ENCODE measurements at places on chromosomes 11 and 22.

DNA sequence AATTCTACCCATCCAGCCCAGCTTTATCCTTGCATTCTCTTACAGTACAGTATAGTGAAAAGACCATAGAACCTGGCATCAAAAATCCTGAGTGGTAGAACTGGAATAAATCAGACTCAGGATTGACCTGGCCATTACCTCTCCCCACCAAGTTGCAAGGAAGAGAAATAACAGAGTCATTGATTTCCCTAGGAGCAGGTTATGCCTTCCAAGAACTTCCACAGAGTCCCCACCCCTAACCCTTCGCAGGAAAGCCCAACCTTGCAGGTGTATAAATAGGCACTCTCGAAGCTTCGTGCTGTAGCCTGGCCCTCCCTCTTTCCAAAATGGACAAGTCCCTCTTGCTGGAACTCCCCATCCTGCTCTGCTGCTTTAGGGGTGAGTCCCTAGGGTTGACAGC, at the start of gene PATE1:
PATE1 (plus strand) TSS at position 301 of the 400 bp plus-strand sequence; CDS start at position 327, 26 bp downstream.
- DNase-seq, result no peak

DNA sequence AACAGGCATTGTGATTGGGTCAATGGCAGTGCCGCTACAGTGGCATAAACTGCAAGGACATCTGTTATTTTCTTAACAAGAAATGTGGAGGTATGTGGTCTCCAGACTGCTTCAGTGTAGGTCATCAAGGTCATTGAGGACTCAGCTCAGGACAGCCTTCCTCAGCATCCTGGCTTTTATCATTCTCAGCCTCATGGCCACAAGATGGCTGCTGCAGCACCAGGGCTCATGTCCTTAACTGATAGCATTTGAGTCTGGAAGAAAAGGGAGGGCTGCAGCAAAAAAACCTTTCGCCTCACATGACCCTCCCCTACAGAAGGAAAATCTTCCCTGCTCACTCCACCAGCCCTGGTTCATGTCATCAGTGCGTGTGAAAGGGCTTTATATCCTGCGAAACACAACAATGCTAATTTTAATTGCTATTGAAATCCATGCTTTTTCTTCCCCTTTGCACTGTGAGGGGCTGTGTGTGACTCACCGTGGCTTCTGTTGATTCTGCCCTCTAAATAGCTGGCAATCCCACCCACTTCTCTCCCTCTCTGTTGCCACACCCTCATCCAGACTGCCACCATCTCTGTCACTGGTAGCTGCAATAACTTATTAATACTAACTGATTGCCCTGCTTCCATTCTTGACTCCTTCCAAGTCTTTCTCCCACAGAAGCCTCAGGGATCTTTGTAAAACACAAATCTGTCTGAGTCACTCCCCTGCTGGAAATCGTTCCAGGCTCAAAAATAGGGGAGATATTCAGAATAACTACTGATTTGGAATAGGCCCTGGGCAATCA, 43.8 kb downstream of the CHRDL2 start:
- DNase-seq, result no peak

DNA sequence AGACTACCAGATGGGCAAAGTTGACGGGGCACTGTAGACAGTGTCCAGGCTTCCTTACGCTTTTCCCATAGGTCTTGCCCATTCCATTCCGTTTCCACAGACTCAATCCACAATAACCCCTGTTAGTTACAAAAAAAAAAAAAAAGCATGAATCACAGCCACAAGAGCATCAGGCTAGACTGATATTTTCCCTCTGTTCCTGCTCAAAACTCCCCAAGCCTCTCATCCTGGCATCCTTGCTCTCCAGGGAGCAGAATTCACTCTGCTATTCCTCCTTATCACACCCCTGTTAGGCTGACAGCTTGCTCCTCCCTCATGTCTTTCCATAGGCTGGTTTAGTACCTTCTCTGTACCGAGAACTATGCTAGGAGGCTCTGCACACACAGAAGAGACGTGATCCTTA, 42.2 kb downstream of the TMEM123 start:
- DNase-seq, result no peak

GRCh38 chr11:11618973-11619435, 2.8 kb downstream of the GALNT18 start:
- no peak for DNase-seq

DNA sequence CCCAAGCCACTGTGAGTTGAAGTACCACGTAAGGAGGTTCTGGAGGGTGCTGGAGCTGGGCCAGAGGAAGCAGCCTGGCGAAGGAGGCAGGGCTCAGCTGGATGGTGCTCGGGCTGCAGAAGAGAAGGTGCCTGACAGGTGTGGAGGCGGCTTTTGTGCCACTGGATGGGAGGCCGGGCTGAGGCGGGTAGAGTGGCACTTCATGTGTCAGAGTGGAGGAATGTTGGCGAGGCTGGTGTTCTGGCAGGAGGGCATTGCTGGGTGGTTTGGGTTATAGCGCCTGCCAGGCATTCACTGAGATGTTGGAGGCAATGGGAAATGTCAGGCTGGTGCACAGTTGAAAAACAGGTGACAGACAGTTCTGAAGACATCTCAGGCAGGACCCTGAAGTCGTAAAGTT, 24.2 kb downstream of the UBE2L3 start:
- DNase-seq, result no peak

GRCh38 chr11:6443269-6444003, 2.6 kb upstream of the HPX start:
- peak; percentile 43 for DNase-seq

DNA sequence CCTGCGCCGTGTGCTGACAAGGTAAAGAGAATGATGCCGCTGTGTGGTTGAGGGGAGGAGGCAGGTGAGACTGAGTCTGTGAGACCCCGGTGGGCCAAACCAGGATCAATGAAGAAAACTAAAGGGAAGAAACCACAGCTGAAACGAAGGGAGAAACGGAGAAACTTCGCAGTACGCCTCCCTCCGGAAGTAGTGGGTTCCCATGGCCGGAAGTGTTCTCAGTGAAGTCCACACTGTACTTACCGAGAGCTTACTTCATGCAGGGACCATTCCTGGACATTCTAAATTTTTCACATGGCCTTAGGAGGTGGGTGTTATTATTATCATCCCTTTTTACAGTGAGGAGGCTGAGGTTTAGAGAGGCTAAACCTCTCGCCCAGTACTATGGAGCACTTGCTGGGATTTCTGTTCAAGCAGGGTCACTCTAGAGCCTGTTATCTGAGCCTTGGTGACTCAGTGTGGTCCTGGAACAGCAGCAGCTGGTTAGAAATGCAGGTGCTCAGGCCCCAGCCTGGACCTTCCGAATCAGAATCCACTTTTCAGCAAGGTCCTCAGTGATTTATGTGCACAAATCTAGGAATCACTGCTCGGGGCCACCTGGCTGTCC, 17.9 kb downstream of the CD5 start:
- no peak for DNase-seq

DNA sequence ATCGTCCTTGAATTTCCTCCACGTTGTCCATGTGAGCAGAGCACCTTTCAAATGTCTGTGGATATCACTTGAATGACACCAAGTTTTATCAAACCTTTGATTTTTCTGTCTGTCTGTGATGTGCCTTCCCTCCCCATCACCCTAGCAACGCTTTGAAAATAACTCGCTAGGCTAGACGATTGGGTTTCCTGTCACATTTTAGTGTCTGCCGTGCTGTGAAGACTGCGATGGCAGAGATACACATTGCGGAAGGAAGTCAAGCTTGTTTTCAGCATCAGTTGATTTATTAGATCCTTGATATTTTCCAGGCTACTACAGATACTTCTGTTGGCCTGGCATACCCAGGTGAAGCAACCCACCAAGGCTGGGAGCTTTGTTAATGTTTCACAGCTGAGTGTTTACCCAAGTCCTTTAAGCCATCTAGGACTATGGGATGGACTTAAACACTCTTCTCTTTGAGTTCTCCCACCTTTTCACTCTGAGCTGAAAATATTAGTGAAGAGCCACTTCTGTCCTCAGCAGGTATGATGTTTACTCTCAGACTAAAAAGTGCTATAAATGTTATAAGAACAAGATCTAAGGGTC, 93.6 kb upstream of the CD44 start:
- no peak for DNase-seq

GRCh38 chr22:43275545-43276317, 67.4 kb downstream of the SCUBE1 start:
- no peak for DNase-seq

DNA sequence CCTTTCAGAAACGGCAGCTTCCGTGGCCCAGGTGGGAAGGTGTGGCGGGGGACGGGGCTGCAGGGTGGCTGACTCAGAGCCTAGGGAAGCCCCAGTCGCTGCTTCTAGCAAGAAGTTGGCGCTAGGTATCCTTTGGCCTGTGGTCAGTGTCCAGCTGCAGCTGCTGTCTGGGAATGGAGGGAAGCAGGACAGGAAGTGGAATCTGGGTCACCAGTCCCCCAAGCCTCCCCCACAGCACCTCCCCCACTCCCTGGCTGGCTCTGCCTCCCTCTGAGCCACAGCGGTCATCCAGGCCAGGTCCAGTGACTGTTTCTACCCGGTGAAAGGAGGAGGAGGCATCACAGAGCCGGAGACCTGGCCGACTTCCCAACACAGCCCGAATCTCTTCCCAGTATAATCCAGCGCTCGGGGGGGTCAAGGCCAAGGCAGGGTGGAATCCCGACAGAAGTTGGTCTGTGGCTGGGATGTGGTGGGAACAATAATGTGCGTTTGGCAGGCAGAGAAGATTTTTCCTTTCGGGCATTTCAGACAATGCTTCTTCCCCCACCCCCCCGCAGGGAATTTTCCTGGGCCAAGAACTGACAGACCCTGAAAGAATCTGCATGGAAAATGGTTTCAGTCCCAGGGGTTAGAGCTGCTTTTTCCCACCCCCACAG, 45.1 kb downstream of the C11orf96 start:
- peak; percentile 94 for DNase-seq

DNA sequence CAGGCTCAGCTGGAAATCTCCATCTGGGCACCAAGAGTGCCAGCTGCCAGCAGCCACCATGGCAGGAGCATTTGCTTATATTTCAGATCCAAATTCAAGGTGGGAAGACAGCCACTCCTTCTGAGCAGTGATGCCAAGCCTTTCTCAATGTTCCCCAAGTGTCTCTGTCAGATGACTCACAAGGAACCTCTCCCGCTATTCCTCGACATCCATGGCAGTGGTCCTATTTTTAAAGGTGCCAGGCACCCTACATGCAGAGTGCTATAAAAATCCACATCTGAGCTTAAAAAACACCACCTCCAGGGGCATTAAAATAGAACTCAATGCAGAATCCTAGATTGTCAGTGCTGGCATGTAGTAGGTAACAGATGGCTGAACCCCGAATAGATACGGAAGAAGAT, 112.1 kb downstream of the SLC1A2 start:
- no peak for DNase-seq

- no peak for DNase-seq
Observed at GRCh38 chr11:78806214-78807004, 231.7 kb upstream of the NARS2 start.

DNA sequence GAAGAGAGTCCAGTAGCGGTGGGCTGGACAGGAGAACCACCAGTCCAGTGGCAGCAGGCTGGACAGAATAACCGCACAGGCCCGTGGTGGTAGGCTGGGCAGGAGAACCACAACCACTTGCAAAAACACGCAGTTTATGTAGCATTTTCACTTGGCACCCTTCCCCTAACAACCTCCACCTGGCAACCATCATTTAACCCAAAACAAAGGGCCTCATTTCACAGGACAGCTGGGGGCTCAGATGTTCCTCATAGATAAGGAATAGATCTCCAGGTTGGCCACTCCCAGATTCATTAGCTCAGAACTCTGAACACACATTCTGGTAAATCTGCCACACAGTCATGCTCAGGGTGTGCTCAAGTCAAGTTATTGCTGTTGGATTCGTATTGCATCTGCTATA, 41.2 kb downstream of the SYTL2 start:
- no peak for DNase-seq

- peak; percentile 64 for DNase-seq
Observed at GRCh38 chr22:31230871-31231621, 18.9 kb downstream of the LIMK2 start.

DNA sequence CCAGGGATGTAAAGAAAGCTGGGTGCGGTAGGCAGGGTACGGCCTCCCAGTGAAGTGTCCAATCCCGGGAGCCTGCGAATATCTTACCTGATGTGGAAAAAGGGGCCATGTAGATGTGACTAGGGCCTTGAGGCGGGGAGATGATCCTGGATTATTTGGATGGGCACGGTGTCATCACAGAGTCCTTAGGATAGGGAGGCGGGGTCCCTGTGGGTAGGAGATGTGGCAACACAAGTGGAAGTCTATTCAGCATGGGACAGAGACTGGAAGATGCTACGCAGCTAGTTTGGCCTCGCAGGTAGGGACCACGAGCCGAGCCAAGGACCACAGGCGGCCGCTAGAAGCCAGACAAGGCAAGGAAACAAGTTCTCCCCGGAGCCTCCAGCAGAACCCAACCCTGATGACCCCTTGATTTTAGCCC, 46.4 kb upstream of the SHANK2 start:
- no peak for DNase-seq

- DNase-seq, result no peak
Observed at GRCh38 chr22:47654922-47655491, 892.6 kb downstream of the TBC1D22A start.

GRCh38 chr11:104122011-104122635, 41.8 kb downstream of the PDGFD start:
- no peak for DNase-seq

GRCh38 chr11:125948278-125949051, 2.6 kb downstream of the VSIG10L2 start:
- no peak for DNase-seq

- DNase-seq, result no peak
Observed at GRCh38 chr22:18109410-18110193, 1.0 kb upstream of the TUBA8 start.

- DNase-seq, result no peak
Observed at GRCh38 chr11:19426011-19426755, 185.4 kb upstream of the E2F8 start.

GRCh38 chr11:47410370-47411264, 2.2 kb downstream of the SLC39A13 start:
- no peak for DNase-seq

DNA sequence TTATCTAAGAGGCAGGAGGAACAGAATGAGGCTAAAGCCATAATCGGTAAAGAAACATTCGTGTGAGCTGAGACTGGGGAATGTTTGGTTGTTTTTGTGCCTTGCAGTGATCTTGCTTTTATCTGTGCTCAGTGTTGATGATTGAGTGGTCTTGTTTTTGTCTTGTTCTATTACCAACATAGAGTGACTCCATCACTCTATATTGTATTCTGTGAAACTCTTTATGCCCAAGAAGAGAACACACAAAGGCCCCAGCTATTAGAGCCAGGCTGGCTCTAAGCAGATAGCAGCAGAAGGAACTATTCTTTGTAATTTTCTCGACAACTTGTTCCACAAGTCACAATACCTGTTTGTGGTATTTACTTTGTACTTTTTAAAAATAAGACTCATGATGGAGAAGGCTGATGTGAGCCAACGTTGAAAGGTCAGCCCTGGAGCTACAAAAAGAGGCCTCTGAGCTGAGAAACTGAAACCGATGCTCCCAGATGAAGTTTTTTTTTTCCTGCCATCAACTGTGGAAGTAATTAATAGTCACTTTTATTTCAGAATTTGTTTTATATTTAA, 68.4 kb downstream of the LARGE1 start:
- DNase-seq, result no peak
